ENCODE measurements at places on chromosomes 6 and 20. TPM values are rescaled to one million over a fixed set of nuclear protein-coding genes. Genes with fewer than 3 reads are reported as not detected.

The DOK5 gene
- 3.1 TPM for total RNA-seq

The PLAGL2 gene
- 21.2 TPM for total RNA-seq

The CMTR1 gene
- 44.9 TPM for total RNA-seq

The MACROD2 gene
- total RNA-seq: 11.9 TPM

The CEP57L1 gene
- 34.6 TPM for total RNA-seq

The LAMA2 gene
- 1.5 TPM for total RNA-seq

The JAG1 gene
- 129 TPM for total RNA-seq

The AARS2 gene
- total RNA-seq: 29.3 TPM

The RIPOR3 gene
- 1.2 TPM for total RNA-seq

The LGSN gene
- 0.09 TPM for total RNA-seq

The LST1 gene
- total RNA-seq: not detected

The BTNL2 gene
- total RNA-seq: not detected

The TMEM200A gene
- 12.8 TPM for total RNA-seq

The PRDM13 gene
- not detected for total RNA-seq

The MUCL3 gene
- 0.03 TPM for total RNA-seq

- DNase-seq: no peak
Measured at GRCh38 chr20:38212806-38213606, 47.5 kb downstream of the KIAA1755 start.

GRCh38 chr6:14711056-14711703 lies 534.7 kb upstream of the JARID2 start:
- DNase-seq: peak; percentile 40

DNA sequence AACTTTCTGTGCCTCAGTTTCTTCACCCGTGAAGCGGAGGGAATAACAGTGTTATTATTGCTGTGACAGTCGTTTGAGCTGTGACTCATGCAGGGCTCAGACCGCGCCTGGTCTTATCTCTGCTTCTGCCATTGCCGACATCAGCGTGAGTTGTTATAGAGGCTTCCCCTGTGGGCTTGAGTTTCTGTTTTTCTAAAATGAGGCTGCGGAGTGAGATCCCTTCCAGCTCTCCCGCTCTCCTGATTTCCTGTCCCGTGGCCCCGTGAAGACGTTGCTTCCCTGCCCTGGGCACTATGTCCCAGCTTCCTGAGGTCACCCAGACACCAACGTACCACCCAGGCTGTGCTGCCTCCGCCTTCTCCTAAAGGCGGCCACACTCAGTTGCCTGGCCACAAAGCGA lies 278.5 kb downstream of the BMP7 start:
- no peak for DNase-seq

DNA sequence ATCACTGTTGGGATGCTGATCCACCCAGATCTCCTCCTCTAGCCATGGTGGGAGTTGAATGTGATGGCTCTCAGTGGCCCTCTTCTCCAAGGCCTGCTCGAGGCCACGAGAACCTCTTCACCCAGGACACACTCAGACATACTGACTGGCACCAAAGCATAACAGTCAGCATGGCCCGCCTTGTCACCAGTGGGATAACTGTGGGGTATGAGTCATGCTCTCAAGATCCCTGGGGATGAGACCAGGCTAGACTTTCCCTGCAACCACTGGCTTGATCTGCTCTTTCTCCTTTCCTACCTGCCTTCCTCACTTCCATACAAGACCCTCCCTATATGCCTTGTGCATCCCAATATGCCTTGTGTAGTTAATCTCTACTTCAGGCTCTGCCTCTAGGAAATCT lies 66.8 kb downstream of the RIN2 start:
- DNase-seq: no peak

DNA sequence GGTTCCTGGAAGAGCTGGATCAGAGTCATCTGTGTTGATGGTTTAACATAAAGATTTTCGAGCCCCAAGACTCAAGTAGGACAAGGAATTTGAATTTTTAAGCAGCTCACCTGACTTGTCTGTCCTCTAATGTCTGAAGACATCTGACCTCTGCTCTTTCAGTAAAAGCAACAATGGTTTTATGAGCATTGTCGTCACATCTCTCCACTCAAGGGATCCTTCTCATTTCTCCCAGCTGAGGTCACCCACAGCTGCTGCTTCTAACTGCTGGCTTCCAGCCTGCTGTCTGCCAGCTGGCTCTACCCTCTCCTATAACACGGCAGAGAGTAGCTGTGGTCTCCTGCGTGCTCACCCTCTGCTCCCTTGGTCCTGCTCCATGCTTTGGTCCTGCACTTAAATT lies 24.7 kb upstream of the HDAC2 start:
- peak; percentile 9 for DNase-seq

GRCh38 chr6:142545147-142545546 lies 243.3 kb downstream of the ADGRG6 start:
- no peak for DNase-seq

- DNase-seq: no peak
Measured at GRCh38 chr6:404685-405423, 13.3 kb downstream of the IRF4 start.

DNA sequence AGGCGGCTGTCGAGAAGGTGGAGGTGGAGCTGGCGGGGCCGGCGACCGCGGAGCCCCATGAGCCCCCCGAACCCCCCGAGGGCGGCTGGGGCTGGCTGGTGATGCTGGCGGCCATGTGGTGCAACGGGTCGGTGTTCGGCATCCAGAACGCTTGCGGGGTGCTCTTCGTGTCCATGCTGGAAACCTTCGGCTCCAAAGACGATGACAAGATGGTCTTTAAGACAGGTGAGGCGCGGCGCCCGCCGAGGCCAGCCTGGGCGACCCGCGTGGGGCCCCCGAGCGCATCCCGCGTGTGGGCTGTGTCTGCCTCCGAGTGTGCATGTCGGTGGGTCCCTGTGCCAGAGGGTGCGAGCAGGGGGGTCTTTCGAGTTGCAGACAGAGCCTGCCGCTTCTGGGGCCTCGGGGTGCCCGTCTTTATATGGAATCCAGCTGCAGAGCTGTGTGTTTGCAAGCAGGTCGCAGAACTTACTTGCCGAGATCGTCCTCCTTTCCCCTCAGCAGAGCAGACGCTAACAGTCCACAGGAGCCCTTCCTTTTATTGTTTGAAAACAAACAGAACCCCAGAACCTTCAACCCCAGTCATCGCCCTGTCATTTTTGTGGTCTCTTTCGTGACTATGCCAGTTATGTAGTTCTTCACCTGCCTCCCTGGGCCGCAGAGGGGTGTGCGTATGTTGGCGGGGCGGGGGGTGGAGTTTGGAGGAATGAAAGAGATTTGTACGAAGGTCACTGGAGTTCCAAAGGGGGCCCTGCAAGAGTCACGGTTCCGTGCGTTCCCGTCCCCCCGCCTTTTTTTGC lies 766 bp downstream of the SLC16A10 start:
- peak; percentile 51 for DNase-seq

GRCh38 chr6:31576897-31577578 lies 1.7 kb downstream of the TNF start:
- DNase-seq: no peak

GRCh38 chr6:151390851-151391470 lies 398 bp downstream of the ZBTB2 start:
- DNase-seq: peak; percentile 85

DNA sequence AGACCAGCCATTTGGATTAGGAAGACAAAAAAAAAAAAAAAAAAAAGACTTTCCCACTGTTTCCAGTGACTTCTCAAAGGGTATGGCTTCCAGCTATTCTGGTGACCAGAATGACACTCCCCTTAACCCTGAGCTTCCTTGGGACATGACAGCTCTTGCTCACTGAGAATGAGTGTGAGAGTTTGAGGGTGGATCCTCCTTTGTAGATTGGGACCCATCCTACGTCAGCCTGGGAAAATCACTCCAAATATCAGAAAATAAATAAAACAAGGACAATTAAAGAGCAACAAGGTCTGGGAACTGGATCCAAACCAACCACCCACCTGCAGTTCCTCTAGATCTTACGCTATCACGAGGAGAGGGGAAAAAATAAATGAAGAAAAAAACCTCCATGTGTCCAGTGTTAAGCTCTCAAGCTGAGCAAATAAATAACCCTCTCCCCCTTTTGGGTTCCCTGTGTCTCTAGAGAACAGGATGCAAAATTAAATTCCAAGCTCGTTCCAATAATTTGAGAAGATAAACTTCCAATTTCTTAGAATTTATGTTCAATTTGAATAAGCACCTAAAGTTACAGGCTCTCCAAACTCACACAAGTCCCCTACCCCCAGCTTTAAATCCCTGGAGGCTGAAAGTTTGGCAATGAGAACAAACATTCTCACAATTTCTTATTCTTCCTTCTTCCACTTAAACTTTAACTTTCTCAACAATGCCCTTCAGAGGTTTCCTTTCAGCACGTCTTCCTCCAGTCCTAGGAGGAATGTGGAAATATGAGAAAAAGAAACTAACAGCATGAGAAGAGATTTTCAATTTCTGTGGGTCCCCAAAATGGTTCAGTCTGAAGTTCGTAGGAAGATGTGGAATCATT lies 170.2 kb downstream of the MTFR2 start:
- DNase-seq: no peak

GRCh38 chr6:128605961-128606360 lies 85.6 kb upstream of the PTPRK start:
- no peak for DNase-seq

DNA sequence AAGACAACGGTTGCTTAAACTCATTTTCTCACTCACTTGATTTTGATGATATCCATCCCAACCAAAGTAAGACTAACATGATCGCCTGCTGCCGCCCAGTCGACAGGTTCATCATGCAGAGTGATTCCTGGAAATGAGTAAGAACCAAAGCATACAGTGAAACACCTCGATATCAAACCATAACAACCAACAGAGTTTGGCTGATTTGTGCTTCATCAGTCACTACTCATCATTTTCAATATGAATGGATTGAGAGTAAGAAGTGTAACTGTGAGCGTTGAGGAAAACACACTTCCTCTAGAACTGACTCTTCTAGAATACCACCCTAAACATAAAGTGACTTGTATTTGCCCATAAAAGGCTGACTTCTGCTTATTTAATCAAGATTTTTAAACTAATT lies 29.2 kb upstream of the ALDH8A1 start:
- DNase-seq: no peak

DNA sequence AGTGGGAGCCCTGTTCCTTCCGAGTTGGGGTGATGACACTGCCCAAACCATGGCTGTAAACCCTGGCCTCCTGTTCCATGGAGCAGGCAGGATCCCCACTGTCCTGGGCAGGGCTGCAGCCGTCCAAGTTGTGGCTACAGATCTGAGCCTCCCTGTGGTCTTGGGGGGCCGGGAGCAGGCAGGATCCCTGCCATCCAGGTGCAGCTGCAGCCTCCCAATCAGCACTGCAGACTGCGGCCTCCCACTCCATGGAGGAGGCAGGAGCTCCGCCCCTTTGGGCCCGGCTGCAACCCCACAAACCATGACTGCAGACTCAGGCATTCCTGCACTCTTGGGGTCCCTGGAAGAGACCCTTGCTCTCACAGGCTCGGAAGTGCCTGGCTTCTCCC lies 872.1 kb upstream of the GJE1 start:
- peak; percentile 3 for DNase-seq

DNA sequence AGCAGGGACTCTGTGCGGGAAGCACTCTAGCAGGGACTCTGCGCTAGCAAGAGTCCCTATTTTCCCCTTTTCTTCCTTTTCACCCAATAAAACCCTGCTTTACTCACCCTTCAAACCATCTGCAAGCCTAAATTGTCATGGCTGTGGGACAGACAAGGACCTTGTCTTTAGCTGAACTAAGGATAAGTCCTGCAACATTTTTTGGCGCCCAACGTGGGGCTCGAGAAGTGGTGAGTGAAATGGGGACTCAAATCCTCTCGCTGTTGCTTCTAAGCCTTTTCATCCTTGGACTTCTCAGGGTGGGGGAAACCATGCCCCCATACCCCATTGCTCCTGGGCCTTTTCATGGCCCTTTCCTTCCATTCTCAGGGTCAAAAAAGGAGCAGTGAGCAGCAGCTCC lies 46.4 kb downstream of the IMPG1 start:
- peak; percentile 45 for DNase-seq

DNA sequence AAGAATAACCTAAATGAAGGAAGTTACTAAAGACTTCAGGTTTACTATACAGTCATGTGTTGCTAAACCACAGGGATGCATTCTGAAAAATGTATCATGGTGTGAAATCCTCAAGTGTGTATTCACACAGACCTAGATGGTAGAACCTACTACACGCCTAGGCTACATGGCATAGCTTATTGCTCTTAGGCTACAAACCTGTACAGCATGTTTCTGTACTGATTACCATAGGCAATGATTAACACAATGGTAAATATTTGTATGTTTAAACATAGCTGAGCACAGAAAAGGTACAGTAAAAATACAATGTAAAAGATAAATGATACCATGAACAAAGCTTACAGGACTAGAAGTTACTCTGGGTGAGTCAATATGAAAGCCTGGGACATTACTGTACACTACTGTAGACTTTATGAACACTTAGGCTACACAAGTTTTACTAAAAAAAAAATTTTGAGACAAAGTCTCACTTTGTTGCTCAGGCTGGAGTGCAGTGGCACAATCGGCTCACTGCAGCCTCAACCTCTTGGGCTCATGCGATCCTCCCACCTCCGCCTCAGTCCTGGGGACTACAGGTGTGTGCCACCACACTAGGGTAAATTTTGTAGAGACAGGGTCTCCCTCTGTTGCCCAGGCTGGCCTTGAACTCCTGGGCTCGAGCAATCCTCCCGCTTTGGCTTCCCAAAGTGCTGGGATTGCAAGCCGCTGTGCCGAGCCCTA lies 36.0 kb downstream of the ADNP start:
- DNase-seq: no peak

GRCh38 chr20:13819885-13820645 lies 35.2 kb downstream of the NDUFAF5 start:
- DNase-seq: peak; percentile 59

DNA sequence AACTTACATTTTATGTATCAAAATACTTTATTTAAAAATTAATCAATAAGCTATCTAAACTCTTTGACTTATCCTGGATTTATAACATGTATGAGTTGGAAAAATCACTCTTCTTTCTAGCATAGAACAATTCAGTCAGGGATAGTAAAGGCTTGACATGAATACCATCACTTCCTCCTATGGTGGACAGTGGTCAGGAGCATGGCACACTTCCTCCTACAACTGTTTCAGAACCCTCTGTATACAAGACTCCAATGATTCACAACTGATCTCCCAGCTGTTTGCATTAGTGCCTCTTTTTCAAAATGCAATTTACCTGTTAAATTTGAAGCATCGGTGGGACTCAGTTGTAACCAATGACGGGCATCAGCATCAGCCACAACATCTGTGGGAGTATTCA lies 129.7 kb downstream of the RALGAPA2 start:
- no peak for DNase-seq

- no peak for DNase-seq
Measured at GRCh38 chr20:3128275-3128984, 31.2 kb downstream of the FASTKD5 start.

GRCh38 chr20:54195483-54196472 lies 12.1 kb upstream of the PFDN4 start:
- no peak for DNase-seq

- DNase-seq: no peak
Measured at GRCh38 chr6:107692351-107692750, 131.8 kb downstream of the SCML4 start.

- no peak for DNase-seq
Measured at GRCh38 chr6:156601152-156602065, 175.8 kb upstream of the ARID1B start.

All from neural progenitor cell (in vitro differentiated cells).